Aorta (tissue), 5 donors: ENCODE measurements at places on chromosomes 3 and 15.
A peak's percentile ranks its signal among the peaks of the same experiment; 100 is the strongest.

DNA sequence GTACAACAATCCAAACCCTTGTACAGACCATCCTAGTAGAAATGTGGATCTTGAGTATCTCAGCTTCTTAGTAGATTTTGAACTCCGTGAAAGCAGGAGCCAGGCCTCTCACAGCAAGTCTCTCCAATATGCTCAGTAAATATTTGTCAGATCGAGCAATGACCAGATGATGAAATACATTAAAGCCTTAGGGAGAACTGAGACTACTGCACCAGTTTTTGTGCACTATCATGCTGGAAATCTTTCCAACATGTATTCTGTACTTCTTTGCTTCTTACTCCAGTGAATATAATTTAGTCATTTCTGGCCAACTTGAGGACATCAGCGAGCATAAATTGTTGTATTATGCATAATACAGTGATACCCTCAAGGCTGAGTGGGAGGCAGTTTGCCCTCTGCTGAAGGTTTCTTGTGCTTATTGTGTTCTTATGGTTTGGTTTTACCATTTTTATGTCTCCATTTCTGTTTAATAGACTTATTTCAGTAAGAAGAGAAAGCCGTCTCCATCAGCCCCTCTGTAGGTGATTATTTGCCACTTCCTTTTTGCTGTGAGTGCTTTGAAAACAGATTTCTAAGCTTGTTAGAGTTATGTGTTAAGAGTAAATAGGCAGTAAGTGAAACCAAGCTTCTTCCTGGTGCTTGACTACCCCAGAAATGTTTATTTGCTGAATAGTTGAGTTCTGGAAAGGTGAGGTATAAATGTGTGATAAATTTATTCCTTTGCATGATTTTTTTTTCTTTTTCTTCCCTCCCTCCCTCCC, 147.1 kb downstream of the PGPEP1L start:
- H3K27ac ChIP-seq = peak overlapping the region; percentile 78
- no peaks in the 10 kb centered on the region for H3K4me1 ChIP-seq
- H3K27me3 ChIP-seq = no peaks in the 10 kb centered on the region
- no peak for DNase-seq

GRCh38 chr15:51375966-51376640, 34.6 kb downstream of the GLDN start:
- H3K27ac ChIP-seq = no peak overlapping the region
- DNase-seq = no peak
- H3K27me3 ChIP-seq = no peaks in the 10 kb centered on the region
- H3K4me3 ChIP-seq = no peak overlapping the region
- no peaks in the 10 kb centered on the region for H3K4me1 ChIP-seq

DNA sequence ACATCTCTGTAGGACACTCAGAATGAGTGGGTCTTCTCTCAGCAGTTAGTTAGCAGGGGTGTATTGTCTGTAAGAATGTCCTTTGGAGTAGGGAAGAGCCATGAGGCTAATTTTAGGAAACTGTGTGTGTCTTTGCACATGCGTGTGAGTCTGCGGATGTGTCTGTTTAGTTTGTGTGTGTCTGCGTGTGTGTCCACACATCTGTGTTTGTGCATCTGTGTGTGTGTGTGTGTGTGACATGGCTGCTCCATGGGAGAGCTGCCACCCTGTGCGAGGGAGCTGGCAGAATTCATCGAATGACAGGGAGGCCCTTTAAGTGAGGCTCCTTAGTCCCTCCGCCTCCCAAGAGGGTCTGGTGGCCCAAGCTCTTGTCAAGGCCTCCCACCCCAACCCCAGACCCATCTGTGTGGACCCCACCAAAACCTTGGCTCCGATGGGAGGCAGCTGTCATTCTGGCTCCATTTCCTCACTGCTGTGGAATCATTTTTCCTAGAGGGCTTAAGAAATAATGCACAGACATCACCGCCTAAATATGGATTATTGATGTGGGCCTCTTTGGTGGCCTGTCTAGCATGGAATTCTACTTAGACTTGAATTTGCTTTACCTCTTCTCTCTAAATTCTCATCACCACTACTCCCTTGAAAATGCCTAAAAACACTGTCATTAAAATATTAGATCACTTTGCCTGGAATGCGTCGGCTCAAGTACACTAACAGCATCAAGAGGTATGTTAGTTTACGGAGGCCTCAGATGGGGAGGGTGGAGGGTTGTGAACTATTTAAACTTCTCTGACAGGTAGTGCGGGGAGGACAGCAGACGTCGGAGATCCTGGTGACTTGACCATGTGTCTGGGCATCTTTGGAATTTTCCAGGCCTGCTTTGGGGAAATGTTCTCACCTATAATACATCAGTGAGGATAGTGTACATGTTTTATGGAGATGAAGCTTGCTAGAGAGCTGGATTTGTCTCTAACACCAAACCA, 9.4 kb downstream of the ESYT3 start:
- H3K27ac ChIP-seq = no peak overlapping the region
- no peaks in the 10 kb centered on the region for H3K27me3 ChIP-seq
- no peaks in the 10 kb centered on the region for H3K4me1 ChIP-seq
- no peak overlapping the region for H3K4me3 ChIP-seq

DNA sequence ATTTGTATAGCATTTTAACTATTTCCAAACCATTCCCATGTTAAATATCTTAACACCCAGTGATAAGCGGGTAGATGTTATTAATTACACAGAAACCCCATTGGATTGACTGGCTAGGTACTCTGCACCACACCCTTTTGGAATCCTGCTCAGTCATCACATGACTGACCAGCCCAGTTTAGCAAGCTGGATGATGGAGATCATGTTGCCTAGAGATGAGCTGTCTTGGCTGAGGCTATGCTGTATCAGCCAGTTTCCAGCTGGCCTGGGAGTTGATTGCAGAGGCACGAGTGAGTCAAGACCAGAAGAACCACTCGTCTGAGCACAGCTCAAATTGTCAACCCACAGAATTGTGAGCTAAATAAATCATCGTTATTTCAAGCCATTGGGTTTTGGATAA, 124.6 kb downstream of the ZNF621 start:
- H3K4me3 ChIP-seq = no peak overlapping the region
- H3K36me3 ChIP-seq = no peaks in the 10 kb centered on the region
- H3K27ac ChIP-seq = no peak overlapping the region
- no peak for DNase-seq

GRCh38 chr15:56356616-56357015, 8.6 kb upstream of the TEX9 start:
- no peaks in the 10 kb centered on the region for H3K36me3 ChIP-seq
- no peak overlapping the region for H3K27ac ChIP-seq
- H3K27me3 ChIP-seq = no peaks in the 10 kb centered on the region
- no peak for DNase-seq

- no peak for DNase-seq
- no peak overlapping the region for H3K27ac ChIP-seq
- no peaks in the 10 kb centered on the region for H3K27me3 ChIP-seq
- no peak overlapping the region for H3K4me3 ChIP-seq
- no peaks in the 10 kb centered on the region for H3K4me1 ChIP-seq
These were observed 60.1 kb downstream of the ADAMTS9 start for GRCh38 chr3:64627471-64628321.

- H3K27me3 ChIP-seq = no peaks in the 10 kb centered on the region
- DNase-seq = peak; percentile 80
- peaks cover 3% of the 10 kb centered on the region for H3K4me1 ChIP-seq
- no peak within 1 kb of the TSS for H3K27ac ChIP-seq
- H3K36me3 ChIP-seq = no peaks in the 10 kb centered on the region
- H3K4me3 ChIP-seq = no peak within 1 kb of the TSS
These were observed at the start of gene MST1R for GRCh38 chr3:49903451-49904424. Gene MST1R, minus strand, starts transcription at chr3:49903873. Its CDS starts 264 bp downstream, at chr3:49903609.

- H3K27me3 ChIP-seq = no peaks in the 10 kb centered on the region
- DNase-seq = no peak
- no peaks in the 10 kb centered on the region for H3K36me3 ChIP-seq
- no peak overlapping the region for H3K4me3 ChIP-seq
- H3K4me1 ChIP-seq = no peaks in the 10 kb centered on the region
These were observed 27.4 kb upstream of the DNAAF4 start for GRCh38 chr15:55535436-55535835.
